ENCODE measurements at places on chromosomes 5 and 9.

- no peak for DNase-seq
Observed at GRCh38 chr5:180259260-180259611, 32.6 kb downstream of the MAPK9 start.

DNA sequence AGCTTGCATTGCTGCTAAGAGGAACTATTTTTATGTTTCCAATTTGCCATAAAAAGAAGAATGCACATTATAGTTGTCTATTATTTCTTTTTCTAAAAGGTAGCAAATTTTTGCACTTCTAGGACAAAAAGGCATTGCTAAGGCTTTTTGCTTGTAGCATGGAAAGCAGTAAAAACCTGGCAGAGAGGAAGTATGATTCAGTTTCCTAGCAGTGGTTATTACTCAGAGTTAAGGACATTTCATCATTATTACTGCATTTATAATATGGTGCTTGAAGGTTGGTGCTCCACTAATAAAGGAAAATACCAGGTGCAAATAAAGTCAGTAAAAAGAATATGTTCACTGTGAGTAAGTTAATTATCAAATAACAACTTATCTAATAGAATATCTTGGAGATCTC lies 179.8 kb upstream of the PLPPR1 start:
- no peak for DNase-seq

DNA sequence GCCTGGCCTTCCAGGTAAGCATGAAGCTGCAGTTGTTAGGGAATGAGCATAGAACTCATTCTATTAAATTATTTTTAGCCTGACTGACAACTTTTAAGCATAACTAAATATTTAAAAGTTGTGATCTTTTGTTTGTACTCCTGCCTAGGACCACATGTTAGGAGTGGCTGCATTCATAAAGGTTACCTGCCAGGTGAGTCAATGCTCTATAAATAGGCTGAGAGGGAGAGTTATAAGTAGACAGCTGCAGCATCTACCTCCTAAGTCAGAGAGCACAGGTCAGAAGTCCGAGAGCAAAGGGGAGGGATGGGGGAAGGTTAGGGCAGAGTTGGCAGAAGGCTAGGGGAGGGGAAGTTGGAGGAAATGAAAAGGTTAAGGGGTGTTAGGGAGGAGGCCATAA lies 292.4 kb upstream of the TLE4 start:
- no peak for DNase-seq

- DNase-seq: no peak
Observed at GRCh38 chr9:13001989-13002580, 227.3 kb downstream of the LURAP1L start.

DNA sequence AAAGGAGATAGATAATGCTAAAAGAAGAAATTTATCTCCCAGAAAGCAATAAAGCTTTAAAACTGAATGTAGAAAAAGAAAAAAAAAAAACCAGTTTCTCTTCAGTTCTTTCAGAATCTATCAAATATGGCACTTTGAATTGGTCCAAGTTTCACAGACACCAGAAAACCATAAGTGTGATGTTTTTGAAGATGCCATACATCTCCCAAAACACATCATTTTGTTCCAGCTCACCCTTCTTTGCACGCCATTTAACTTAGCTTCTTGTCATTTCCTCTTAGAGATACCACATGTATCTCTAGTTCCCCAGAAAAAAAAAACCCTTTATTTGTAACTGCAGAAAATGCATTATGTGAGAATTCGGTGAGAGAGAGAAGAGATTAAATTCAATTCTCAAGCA lies 46.1 kb upstream of the MAMDC2 start:
- no peak for DNase-seq

DNA sequence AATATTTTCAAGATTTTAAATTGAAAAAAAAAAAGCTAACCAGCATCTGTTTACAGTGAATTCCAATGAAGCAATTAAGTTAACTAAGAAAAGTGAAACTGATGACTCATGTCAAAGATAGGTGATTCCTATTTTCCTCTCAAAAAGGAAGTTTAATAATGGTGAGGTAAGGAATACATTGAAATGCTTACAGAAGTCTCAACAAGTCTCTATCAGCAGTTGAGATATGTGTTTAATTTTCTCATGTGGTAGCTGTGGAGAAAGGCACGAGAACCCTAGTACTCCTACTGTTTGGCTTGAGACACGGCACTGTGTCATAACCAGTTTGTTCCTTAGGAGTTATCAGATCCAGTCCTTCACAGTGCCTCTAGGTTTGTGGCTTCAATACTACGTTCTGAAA lies 114.5 kb downstream of the SLC25A46 start:
- no peak for DNase-seq

DNA sequence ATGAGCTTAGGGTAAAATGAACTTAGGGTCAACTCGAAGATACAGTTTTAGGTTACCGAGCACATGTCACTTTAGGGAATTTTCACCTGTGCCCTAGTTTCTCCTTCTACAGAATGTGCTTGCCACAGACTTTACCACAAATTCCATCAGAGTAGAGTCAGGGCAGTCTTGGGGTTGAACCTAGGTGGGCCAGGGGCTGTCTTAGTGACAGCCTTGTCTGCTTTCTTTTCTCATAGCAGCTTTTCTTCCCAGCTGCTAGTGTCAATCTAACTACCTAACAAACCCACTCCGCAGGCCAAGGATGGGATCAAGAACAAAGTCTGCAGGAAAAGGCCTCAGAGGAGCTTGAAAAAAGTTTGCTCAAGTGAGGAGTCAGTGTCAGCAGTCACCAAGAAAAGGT lies 458.1 kb upstream of the CDH18 start:
- DNase-seq: no peak

DNA sequence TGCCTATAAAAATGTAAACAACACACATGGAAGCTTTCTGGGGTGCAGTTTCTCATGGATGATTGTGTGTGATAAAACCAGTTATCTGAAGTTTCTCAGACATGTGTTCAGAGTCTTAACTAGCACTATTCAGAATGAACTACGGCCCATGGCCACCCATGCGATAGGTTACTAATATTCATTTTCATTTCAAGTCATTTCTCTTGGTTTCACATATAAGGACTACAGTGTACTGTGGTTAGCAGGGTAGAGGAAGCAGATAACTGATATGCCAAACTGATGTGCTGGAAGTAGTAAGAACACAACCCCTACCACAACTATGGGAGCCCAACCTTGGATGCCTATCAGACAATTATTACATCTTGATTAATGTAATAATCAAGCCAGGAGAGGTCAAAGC lies 372.1 kb downstream of the DTWD2 start:
- DNase-seq: no peak

DNA sequence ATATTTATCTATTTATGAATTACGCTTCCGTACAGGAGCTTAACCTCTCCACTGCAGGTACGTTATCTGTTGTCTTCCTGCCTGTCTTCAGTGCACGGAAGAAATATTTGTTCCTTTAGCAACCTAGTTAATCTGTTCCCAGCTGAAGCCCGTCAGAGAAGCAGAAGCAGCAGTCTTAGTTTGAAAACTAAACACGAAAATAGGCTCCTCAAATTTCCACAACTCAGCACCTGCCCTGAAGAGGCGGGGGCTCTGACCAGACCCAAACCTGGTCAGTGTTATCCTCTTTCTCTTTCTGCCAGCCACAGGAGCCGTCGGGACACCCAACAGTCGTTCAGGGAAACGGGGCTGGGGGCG lies 462 bp downstream of the NUDCD2 start:
- DNase-seq: no peak

GRCh38 chr9:84843175-84843824 lies 173.8 kb downstream of the NTRK2 start:
- no peak for DNase-seq

DNA sequence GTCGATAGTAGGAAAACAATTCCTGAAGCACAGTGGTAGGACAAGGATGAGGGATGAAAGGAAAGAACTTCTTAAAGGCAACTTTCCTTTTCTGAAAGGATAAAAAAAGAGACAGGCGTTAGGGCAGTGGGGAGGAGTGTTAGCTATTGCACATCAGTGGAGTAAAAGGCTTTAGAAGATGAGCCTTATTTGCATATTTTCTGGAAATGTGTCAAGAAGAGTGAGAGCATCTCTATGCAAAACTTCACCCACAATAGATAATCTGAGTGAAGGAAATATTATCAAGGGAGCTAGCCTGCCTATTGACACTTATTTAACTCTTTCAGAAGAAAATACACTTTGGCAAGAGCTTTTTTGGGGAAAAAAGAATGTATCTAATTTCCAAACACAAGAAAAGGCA lies 151.6 kb downstream of the MACIR start:
- DNase-seq: no peak

Measured in memory B cell (primary cell).